ENCODE measurements at places on chromosomes 6 and 20. TPM values are rescaled to one million over a fixed set of nuclear protein-coding genes. Genes with fewer than 3 reads are reported as not detected.
A peak's percentile ranks its signal among the peaks of the same experiment; 100 is the strongest.

ZNF337 gene
- total RNA-seq, result 15.2 TPM

HDGFL1 gene
- not detected for total RNA-seq

DNA sequence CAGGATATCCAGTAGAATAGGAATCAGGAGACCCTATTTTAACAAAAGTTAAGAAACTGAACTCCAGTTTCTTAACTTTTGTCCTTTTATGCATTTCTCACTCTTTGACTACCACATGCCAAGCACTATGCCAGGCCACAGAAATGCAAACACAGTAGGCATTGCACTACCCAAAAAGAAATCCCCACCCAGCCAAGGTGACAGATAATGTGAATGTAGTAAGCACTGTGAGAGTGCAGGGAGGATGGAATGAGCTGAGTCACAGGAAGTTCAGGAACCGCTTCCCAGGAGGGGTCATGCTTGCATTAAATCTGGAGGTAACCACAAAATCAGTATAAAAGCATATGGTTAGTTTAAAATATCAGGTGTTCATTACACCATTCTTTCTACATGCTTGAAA, 20.1 kb upstream of the FAM83C start:
- no peaks in the 10 kb centered on the region for H3K27me3 ChIP-seq
- peak overlapping the region; percentile 64 for H3K27ac ChIP-seq
- no peak overlapping the region for H3K4me3 ChIP-seq
- H3K4me1 ChIP-seq, result peaks cover 64% of the 10 kb centered on the region

DNA sequence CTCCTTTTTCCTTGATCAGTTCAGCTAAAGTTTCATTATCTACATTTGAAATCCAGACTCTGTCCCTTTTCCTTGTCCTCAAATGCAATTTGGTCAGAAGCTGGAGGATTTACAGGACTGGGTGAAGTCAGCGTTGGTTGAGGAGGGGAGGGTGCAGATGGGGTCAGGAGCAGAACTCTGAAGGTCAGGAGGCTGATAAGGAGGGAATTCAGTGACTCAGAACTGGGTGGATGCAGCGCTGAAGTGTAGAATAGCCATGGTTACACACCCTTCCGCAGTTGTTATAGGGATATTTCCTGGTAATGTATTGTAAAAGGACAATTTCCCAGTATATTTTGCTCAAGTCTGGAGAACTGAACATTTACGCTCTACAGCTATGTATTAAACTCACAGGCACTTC, 133.1 kb upstream of the FOXA2 start:
- H3K36me3 ChIP-seq, result no peaks in the 10 kb centered on the region
- H3K27me3 ChIP-seq, result no peaks in the 10 kb centered on the region
- H3K4me3 ChIP-seq, result no peak overlapping the region
- DNase-seq, result no peak
- H3K27ac ChIP-seq, result no peak overlapping the region

DNA sequence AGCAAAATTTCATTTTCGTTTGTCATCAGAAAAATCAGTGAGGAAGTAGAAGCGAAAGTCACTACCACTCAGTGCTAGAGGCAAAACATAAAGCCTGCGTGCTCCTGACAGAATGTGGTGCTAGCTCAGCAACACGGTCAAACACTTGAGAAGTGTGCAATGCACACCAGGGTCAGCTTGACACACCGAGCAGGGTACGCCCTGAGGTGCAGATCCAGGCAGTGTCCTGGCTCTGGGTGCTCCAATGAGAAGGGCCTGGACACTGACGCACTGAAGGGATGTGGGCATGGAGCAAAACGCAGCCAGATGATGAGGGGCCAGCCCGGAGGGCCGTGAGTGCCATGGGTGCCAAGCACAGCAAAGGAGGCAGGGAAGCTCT, 5.9 kb downstream of the RNASET2 start:
- peaks cover 9% of the 10 kb centered on the region for H3K36me3 ChIP-seq
- H3K4me1 ChIP-seq, result peaks cover 44% of the 10 kb centered on the region
- peak overlapping the region; percentile 72 for H3K4me3 ChIP-seq
- DNase-seq, result peak; percentile 48

ZNF343 gene
- total RNA-seq, result 7.0 TPM

COL10A1 gene
- total RNA-seq, result not detected

DNA sequence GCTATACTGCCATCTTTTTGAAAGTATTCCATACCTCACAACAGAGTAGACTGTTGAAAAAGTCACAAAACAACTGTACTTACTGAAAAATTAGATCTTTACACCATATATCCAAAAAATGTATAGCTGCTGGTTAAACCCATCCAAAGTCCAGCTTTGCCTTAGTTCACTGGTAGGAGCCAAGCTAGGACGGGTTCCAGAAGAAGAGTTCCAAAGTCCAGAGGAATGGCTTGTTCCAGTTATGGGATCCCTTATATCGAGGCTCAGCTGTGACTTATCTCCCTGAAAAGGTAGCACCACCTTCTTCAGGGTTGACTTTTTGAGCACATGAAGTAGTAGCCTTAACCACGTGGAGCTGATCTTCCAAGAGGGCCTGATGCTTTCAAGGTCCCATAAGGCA, 236.3 kb upstream of the FLRT3 start:
- no peaks in the 10 kb centered on the region for H3K27me3 ChIP-seq
- no peak overlapping the region for H3K27ac ChIP-seq
- no peaks in the 10 kb centered on the region for H3K36me3 ChIP-seq
- no peak for DNase-seq
- H3K4me1 ChIP-seq, result no peaks in the 10 kb centered on the region

DNA sequence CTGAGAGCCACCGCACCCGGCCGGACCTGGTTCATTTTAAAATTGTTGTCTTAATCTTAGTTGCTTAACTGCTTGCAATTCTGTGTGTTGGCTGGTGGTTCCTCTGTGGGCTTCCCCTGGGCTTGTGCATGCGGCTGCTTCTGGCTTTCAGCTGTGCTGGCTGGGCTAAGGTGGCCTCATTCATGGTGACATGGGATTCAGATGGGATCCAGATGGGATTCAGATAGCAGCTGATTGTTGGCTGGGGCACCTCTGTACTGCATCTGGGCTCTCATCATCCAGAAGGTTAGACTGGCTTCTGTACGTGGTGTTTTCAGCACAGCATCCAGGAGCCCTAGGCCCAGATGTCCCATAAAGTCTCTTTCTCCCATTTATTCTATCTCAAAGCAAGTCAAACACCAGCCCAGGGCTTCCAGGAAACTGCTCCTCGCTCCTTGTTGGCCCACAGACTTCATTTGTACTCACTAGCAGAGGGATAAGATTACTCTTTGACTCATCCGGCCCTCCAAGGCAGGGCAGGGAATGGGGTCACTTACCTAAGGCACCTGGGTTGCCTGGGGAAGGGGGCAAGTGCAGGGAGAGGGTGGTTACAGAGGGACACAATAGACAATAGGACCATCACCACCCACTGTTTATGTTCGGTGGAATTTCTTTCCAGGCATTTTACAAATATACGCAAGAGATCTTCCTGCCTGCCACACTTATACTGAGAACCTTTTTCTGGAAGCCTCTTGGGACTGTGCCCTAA, 10.2 kb upstream of the PEDS1 start:
- peaks cover 13% of the 10 kb centered on the region for H3K4me1 ChIP-seq
- no peaks in the 10 kb centered on the region for H3K36me3 ChIP-seq
- H3K27ac ChIP-seq, result no peak overlapping the region
- no peak for DNase-seq
- no peak overlapping the region for H3K4me3 ChIP-seq

DNA sequence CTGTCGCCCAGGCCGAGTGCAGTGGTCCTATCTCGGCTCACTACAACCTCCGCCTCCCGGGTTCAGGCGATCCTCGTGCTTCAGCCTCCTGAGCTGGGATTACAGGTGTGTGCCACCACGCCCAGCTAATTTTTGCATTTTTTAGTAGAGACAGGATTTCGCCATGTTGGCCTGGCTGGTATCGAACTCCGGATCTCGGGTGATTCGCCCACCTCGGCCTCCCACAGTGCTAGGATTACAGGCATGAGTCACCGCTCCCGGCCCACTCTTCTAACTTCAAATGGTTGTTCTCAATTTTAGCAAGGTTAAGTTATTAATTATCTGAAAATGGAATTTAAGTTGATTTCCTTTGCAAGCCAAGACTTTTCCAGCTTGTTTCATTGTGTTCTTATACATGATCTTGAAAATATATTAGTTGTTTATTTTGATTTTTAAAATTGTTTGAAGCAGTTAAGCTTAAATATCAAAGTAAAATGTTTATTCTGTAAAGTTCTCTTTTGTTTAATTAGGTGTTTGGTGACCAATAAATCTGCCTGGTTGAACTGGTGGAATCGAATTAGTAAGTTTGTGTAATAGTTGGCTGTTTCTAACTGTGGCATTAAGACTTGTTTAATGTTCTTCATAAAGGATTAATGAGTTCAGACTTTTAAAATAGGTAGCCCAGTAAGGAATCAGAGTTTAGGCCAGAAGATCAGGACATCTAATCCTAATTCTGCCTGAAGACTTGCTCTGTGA, 2.3 kb downstream of the PM20D2 start:
- DNase-seq, result no peak
- H3K4me3 ChIP-seq, result no peak overlapping the region
- peaks cover 39% of the 10 kb centered on the region for H3K4me1 ChIP-seq
- H3K36me3 ChIP-seq, result peaks cover 26% of the 10 kb centered on the region
- peaks cover 10% of the 10 kb centered on the region for H3K27me3 ChIP-seq

FKBP1C gene
- total RNA-seq, result 0.67 TPM

GRCh38 chr20:16292226-16292880, 280.9 kb downstream of the KIF16B start:
- no peaks in the 10 kb centered on the region for H3K36me3 ChIP-seq
- no peak for DNase-seq
- no peaks in the 10 kb centered on the region for H3K27me3 ChIP-seq

C6orf58 gene
- not detected for total RNA-seq

DNA sequence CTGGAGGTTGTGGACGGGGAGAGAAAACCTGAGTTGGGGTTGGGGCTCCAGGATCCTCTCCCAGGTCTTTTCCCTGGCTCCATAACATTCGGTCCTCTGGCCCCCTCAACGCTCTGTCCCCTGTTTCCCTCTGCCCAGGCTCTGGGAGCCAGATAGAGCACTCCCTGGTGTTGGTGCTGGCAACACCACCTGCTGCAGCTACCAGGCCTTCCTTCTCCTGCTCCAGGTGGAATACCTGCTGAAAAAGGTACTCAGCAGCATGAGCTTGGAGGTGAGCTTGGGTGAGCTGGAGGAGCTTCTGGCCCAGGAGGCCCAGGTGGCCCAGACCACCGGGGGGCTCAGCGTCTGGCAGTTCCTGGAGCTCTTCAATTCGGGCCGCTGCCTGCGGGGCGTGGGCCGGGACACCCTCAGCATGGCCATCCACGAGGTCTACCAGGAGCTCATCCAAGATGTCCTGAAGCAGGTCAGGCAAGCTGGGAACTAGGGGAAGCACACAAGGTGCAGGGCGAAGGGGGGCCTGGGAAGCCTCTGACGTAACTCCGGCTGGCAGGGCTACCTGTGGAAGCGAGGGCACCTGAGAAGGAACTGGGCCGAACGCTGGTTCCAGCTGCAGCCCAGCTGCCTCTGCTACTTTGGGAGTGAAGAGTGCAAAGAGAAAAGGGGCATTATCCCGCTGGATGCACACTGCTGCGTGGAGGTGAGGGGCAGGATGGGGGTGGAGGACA, 14.6 kb downstream of the DEF6 start:
- peak overlapping the region; percentile 97 for H3K27ac ChIP-seq
- peaks cover 67% of the 10 kb centered on the region for H3K36me3 ChIP-seq
- H3K4me1 ChIP-seq, result peaks cover 70% of the 10 kb centered on the region
- no peaks in the 10 kb centered on the region for H3K27me3 ChIP-seq

- H3K36me3 ChIP-seq, result no peaks in the 10 kb centered on the region
- H3K27me3 ChIP-seq, result peaks cover 70% of the 10 kb centered on the region
- peaks cover 9% of the 10 kb centered on the region for H3K4me1 ChIP-seq
- no peak for DNase-seq
- no peak overlapping the region for H3K4me3 ChIP-seq
- no peak overlapping the region for H3K27ac ChIP-seq
Measured at GRCh38 chr6:154512201-154512600, 1.7 kb upstream of the CNKSR3 start.

- H3K27ac ChIP-seq, result no peak overlapping the region
- no peak overlapping the region for H3K4me3 ChIP-seq
- peaks cover 24% of the 10 kb centered on the region for H3K27me3 ChIP-seq
- H3K36me3 ChIP-seq, result no peaks in the 10 kb centered on the region
Measured at GRCh38 chr6:166105341-166106075, 62.1 kb downstream of the TBXT start.

GRCh38 chr6:31203345-31203979, 33.0 kb upstream of the POU5F1 start:
- H3K4me3 ChIP-seq, result peak overlapping the region; percentile 82
- peak; percentile 71 for DNase-seq
- H3K36me3 ChIP-seq, result peaks cover 41% of the 10 kb centered on the region
- peaks cover 63% of the 10 kb centered on the region for H3K4me1 ChIP-seq

DNA sequence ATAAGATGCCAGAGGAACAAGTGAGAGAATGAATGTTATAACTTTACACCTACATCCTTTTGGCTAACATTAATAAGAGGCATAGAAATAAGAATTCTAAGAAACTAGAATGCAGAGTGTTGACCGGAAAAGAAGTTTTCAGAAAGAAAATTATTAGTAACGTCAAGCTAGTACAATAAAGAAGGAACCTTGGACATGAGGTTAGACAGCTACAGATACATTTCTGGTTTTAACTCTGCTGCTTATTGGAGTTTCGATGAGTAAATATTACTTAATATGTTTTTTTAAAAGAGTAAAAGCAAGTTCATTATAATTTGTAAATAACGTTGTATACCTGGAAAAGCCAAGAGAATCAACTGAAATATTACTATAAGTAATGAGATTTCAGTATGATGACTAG, 22.7 kb downstream of the TAB2 start:
- peaks cover 42% of the 10 kb centered on the region for H3K36me3 ChIP-seq
- H3K4me1 ChIP-seq, result peaks cover 79% of the 10 kb centered on the region
- no peak overlapping the region for H3K4me3 ChIP-seq
- peak overlapping the region; percentile 72 for H3K27ac ChIP-seq
- H3K27me3 ChIP-seq, result no peaks in the 10 kb centered on the region

DNA sequence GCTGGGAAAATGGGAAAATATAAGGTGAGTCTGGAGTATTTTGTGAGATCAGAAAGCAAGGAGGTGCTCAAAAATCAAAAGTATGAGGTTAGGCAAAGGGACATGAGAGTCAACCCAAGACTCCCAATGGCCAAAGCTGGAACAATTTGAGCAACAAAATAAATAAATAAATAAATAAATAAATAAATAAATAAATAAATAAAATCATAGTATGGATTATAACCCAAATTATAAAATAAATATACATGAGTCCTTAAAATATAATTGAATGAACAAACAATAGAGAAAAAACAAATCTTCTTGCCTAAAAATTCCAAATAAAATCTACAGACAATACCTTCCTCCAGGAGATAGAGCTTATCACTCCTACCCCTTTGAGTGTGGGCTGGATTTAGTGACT, 69.5 kb downstream of the UBE3D start:
- H3K36me3 ChIP-seq, result peaks cover 4% of the 10 kb centered on the region
- no peaks in the 10 kb centered on the region for H3K27me3 ChIP-seq
- H3K4me1 ChIP-seq, result no peaks in the 10 kb centered on the region

DNA sequence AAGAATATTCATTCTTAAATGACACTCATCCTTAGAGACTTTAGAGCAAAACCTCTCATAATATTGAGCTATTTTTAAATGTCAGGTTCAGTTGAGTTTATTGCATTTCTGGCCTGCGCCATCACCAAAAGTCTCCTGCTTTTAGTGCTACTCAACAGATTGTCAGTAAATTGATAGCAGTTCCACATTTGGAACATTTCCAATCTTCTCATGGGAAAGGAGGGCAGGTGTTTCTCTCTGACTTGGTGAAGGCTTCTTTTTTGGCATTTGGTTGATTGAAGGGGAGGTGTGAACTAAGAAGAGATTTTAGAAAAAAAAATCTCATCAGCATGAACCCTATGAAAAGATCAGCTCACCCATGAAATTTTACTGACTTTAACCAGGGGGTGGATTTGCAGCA, 125.9 kb upstream of the INSM1 start:
- no peaks in the 10 kb centered on the region for H3K4me1 ChIP-seq
- H3K36me3 ChIP-seq, result no peaks in the 10 kb centered on the region
- H3K27ac ChIP-seq, result no peak overlapping the region
- H3K4me3 ChIP-seq, result no peak overlapping the region
- H3K27me3 ChIP-seq, result peaks cover 6% of the 10 kb centered on the region

PNISR gene
- total RNA-seq, result 162 TPM
